ENCODE measurements at places on chromosomes 5 and 9.

GRCh38 chr9:106753155-106753671 lies 109.8 kb upstream of the ZNF462 start:
- no peak for DNase-seq

DNA sequence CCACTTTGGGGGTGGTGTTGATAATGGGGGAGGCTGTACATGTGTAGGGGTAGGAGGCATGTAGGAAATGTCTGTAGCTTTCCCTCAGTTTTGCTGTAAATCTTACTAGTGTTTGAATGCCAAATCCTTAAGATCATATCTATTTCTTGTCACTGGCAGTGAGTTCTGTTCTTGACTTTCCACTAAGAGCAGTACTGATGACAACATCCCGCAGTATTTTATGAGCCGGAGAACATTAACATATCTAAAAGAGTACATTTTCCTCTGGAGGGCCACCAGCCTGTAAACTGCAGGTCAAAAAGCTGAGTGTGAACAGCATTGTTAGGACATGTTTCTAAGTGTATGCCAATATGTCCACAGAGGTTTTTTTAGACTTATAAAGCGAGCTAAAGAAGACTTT lies 2.5 kb upstream of the HSPB3 start:
- no peak for DNase-seq

- no peak for DNase-seq
These were observed 357.7 kb downstream of the NPR3 start for GRCh38 chr5:33068786-33069185.

- DNase-seq = no peak
These were observed 156.8 kb upstream of the TBC1D2 start for GRCh38 chr9:98412101-98412842.

DNA sequence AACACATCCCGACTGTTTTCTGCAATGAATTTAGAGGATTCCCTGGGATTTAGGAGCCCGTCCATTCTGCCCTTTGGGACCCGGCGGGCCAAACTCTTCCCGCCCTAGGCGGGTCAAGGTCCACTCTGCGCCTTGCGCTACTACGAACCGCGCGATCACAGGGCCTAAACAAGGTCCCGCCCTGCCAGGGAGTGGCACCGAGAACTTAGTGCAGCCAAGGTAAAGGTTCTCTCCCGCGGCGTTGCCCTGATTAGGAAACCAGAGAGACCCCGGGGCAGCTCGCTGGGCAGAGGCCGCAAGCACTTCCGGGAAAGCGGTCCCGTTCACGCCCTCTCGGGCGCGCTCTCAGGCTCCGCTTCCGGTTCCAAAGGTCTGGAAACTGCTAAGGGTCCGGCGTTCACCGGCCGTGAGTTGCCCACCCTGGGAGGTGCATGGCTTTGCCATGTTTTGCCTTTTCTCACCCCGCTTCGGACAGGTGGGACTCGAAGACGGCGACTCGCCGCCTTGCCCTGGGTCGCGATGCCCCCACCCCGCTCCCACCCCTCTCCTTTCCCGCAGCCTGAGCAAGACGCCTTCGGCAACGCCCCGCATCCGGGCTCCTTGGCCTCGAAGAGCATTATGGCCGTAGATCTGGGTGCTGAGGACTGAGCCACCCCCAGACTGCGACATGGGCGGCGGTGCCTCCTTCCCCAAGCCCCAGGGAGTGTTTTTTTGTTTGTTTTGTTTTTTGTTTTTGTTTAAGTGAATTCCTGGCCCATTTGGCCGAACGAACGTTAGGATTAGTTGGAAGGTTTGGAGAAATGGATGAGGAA lies 23.4 kb downstream of the HNRNPK start:
- no peak for DNase-seq

DNA sequence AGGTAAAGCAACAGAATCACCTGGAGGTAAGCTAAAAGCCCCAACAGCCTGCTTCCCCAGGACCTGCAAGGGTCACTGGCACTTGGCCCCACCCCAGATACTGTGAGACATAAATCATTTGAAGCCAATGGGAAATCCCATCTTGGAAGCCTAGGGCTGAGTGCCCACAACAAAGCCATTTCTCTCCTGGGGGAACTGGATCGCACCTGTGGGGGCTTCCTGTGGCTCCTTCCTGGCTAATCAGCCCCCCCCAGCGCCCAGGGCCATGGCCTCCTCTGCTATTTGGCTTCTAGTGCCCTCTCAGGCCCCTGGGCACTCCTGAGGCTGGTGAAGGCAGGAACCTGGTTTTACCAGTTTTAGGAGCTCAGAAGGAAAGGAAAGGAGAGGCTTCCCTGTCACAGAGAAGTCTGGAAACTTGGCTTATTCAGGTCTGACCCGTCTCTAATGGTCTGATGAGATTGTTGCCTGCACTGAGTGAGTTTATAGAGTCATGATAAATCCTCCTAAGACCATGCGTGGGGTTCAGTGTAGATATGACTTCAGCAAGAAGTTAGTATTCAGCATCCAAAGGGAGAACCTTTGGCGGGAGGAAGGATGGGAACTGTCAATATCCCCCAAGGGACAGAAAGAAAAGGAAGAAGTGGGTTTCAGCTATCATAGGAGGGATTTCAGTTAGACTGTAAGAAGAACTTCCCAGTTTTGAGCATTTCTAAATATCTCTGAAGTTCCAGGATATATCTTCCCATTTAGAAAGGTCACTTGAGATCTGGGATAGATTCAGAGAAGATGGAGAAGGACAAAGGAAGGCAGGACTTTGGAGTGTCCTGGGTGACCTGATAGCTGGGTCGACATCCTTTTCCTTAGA lies 1.2 kb downstream of the KCNMB1 start:
- no peak for DNase-seq

GRCh38 chr9:133134388-133135145 lies 13.5 kb upstream of the RALGDS start:
- no peak for DNase-seq

All from NCI-H1048 (cell line).